ENCODE measurements at places on chromosomes 11 and 22. TPM values are rescaled to one million over a fixed set of nuclear protein-coding genes. Genes with fewer than 3 reads are reported as not detected.
A peak's percentile ranks its signal among the peaks of the same experiment; 100 is the strongest.

ZNF74 gene
- 61.7 TPM for total RNA-seq

DNA sequence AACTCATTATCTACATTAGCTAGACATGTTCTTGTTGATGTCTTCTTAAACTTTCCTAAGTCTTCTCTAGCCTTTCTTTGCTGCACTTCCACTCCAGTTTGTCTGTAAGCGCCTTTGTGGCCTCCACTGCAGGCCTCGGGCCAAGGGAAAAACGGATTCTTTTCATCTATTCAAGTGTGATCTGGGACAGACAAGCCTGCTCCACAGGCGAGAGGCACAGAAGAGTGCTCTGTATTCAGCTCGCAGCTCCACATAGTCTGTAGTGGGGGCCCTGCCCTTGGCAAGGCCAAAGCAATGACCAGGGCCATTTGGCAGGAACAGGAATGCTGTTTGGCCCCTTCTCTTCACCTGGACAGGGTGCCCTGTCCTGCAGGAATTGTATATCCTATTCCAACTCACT is 84.1 kb upstream of the BARX2 start:
- no peak overlapping the region for H3K27ac ChIP-seq
- H3K36me3 ChIP-seq = no peaks in the 10 kb centered on the region
- no peak for DNase-seq
- no peak overlapping the region for H3K4me3 ChIP-seq
- no peaks in the 10 kb centered on the region for H3K27me3 ChIP-seq

GRCh38 chr22:39287076-39287725 is 32.2 kb downstream of the RPL3 start:
- H3K27me3 ChIP-seq = no peaks in the 10 kb centered on the region
- H3K27ac ChIP-seq = no peak overlapping the region
- DNase-seq = no peak
- H3K36me3 ChIP-seq = no peaks in the 10 kb centered on the region

DNA sequence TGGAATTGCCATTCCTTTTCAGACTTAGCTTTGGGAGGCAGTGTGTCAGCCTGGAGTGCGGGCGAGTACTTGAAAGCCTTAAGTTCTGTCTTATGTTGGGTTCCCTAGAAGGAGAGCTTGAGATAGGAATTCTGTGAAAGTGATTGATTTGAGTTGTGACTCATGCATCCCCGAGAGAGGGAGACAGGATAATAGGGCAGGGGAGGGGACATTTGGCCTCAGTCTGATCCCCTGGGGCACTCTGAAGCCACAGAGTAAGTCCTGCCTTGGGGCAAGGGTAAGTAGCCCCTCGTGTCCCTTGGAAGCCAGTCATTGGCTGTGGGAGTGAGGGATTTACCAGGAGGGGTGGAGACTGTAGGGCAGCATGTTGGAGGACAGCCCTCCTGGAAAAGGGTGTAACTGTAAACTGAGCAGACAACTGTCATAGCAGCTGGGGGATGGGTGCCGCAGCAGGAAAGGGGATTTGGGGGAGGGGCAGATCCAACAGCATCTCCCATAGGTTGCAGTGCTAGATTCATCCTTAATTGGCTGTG is 44.0 kb downstream of the KIAA1671 start:
- H3K27ac ChIP-seq = peak overlapping the region; percentile 91
- DNase-seq = peak; percentile 61
- H3K4me1 ChIP-seq = peaks cover 41% of the 10 kb centered on the region
- no peaks in the 10 kb centered on the region for H3K27me3 ChIP-seq
- peak overlapping the region; percentile 32 for H3K4me3 ChIP-seq

CD6 gene
- 0.53 TPM for total RNA-seq

DNA sequence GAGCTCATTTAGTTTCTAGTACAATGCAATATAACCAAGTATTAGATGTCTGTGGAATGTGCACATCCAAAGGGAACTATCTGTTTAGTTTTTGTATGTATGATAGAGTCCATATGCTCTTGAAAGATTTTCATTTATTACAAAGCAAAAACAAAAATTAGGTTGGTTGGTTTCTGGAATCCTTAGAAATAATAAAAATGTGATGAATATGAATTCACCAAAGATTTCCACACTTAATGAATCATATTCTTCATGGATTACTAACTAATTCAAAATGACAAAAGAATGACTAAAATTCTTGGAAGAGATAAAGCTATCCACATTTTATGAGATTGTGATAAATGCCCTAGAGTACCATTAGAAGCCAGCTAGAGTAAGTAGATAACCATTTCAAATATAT is 261.1 kb downstream of the SBF2 start:
- no peak for DNase-seq
- peaks cover 11% of the 10 kb centered on the region for H3K4me1 ChIP-seq
- peaks cover 11% of the 10 kb centered on the region for H3K36me3 ChIP-seq

DNA sequence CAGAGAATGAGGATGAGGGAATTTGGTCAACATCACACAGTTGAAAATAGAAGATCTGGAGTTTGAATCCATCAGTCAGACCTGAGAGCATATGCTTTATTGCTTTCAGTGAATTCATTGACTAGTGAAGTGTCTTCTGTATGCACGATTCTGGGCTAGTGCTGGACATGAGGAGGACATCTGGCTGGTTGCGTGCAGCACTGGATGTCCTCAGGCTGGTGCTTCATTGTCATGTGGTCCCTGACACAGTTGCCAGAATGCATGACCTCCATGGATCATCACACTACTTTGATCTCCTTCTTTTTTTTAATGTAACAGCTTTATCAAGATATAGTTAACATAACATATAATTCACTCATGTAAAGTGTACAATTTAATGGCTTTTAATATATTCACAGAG is 44.5 kb upstream of the MMP7 start:
- H3K4me1 ChIP-seq = no peaks in the 10 kb centered on the region
- no peak for DNase-seq
- H3K4me3 ChIP-seq = no peak overlapping the region
- no peaks in the 10 kb centered on the region for H3K27me3 ChIP-seq
- H3K36me3 ChIP-seq = no peaks in the 10 kb centered on the region

GRCh38 chr22:45341498-45341897 is 31.8 kb downstream of the FAM118A start:
- H3K27me3 ChIP-seq = no peaks in the 10 kb centered on the region
- H3K36me3 ChIP-seq = peaks cover 7% of the 10 kb centered on the region
- no peak for DNase-seq
- no peak overlapping the region for H3K27ac ChIP-seq

DNA sequence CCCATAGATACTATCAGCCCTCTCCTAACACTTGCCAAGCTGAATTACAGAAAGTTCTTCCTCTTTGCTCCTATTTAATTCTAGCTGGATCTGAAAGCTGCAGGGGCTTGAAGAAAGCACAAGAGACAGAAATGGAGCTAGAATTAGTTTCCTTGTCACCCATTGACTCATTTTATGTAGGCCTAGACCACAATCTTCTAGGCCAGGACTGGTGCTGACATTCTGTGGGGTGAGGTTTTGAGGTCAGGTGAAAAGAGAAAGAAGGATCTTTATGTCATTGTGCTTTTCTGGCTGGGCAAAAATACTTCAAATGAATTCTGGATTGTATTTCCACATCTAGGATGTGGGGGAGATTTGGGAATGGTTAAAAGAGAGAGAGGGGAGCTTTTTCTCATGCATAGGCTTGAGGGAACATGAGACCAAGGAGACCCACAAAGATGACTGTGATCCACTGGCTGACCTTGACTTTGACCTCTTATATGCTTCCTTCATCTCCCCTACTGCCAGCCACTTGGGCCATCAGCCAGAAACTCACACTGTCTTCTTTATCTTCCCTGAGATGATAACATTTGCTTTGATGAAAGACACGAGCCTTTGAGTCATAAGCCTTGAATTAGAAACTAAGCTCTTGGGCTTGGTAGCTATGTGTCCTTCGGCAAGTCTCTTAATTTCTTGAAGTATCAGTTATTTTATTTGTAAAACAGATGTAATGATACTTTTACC is 274.9 kb upstream of the CADM1 start:
- H3K4me3 ChIP-seq = no peak overlapping the region
- H3K4me1 ChIP-seq = peaks cover 15% of the 10 kb centered on the region
- no peak for DNase-seq

DNA sequence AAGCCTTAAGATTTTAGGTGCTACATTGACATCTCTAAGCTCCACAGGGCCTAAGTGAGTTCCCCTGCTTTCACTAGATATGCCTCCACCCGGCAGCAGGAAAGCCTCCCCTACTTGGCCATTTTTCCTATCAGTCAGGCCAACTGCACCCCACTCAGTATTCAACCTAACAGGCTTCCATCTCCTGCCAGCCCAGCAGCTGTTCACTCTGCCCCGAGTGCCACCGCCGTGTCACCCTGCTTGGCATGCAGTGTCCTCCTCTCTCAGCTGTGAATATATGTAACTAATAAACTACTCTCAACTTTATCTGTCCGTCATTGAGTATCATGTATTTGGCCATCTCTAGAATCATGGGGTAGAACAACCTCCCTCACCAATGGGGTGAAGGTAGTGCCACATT is 9.0 kb upstream of the OR6M1 start:
- no peaks in the 10 kb centered on the region for H3K4me1 ChIP-seq
- H3K27ac ChIP-seq = no peak overlapping the region
- no peaks in the 10 kb centered on the region for H3K36me3 ChIP-seq
- H3K27me3 ChIP-seq = no peaks in the 10 kb centered on the region
- H3K4me3 ChIP-seq = no peak overlapping the region
- no peak for DNase-seq

USP2 gene
- total RNA-seq = 7.3 TPM

DNA sequence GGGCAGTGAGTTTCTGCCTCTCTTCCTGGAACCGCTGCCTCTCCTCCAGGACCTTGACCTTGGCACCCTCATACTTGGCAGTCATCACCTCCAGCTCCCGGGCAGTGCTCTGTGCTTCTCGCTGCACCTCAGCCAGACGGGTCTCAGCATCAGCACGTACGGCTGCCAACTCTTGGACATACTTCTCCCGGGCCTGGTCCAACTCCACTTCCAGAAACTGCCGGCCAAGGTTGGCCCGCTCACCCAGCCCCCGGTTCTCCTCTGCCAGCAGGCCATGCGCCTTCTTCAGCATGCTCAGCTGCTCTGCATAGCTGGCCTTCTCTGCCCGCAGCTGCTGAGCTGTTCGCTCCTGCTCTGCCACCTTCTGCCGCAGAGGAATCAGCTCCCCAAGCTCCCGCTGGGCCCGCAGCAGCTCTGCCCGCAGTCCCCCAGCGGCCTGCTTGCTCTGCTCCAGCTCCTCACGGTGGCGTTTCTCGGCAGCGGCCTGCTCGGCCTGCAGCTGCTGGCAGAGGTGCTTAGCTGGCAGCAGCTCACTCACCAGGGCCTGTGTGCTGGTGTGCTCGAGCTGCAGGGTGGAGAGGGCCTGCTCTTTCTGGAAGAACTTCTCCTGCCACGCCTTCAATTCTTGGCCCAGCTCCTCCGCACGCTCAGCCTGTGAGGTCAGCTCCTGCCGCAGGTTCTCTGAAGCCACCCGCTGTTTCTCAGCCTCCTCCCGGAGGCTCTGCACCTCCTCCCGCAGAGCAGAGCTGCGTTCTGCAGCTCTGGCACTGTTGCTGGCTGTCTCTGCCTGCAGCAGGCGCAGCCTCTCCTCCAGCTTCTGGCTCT is 14.4 kb downstream of the IL18BP start:
- H3K4me3 ChIP-seq = no peak overlapping the region
- H3K27ac ChIP-seq = no peak overlapping the region
- DNase-seq = no peak
- H3K36me3 ChIP-seq = peaks cover 61% of the 10 kb centered on the region
- no peaks in the 10 kb centered on the region for H3K4me1 ChIP-seq

LSP1 gene
- 0.77 TPM for total RNA-seq

HDHD5 gene
- 114 TPM for total RNA-seq

DNA sequence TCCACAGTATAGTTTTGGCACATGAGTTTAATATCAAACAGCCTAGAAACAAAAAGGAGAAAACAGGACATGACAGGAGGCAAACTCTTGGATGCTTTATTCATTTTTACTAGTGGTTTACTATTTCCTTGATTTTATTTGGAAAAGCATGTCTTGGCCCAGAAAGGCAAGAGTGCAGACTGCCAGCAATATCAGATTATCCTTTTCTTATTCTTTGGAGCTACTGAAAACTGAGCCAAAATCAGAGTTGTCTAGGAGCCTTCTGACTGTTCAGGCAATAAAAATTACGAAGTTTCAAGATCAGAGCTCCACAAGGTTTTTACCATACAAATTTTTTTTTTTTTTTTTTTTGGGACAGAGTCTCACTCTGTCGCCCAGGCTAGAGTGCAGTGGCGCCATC is 16.0 kb downstream of the CELF1 start:
- H3K36me3 ChIP-seq = peaks cover 3% of the 10 kb centered on the region
- H3K27ac ChIP-seq = no peak overlapping the region
- no peaks in the 10 kb centered on the region for H3K27me3 ChIP-seq
- DNase-seq = no peak

DNA sequence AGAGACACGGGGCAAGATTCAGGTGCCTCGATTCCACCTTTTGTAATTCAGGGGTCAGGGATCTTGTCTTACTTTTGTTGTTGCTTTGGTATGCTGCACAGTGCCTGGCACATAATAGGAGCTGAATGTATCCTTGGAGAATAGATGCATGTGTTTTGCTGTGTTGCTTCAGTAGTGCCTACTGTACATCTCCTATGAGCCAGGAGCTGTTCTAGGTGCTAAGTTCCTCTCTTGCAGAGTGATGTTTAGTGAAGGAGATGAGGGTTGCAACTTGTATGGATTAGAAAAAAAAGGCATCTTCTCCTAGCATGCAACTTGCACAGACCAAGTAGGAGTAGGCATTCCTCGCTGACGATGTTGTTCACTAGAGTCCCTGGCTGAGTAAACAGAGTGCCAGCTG is 555.4 kb downstream of the NTM start:
- H3K4me3 ChIP-seq = no peak overlapping the region
- no peaks in the 10 kb centered on the region for H3K27me3 ChIP-seq
- peaks cover 29% of the 10 kb centered on the region for H3K4me1 ChIP-seq
- no peaks in the 10 kb centered on the region for H3K36me3 ChIP-seq

KIAA1671 gene
- total RNA-seq = 24.0 TPM

ADM gene
- 40.8 TPM for total RNA-seq

DNA sequence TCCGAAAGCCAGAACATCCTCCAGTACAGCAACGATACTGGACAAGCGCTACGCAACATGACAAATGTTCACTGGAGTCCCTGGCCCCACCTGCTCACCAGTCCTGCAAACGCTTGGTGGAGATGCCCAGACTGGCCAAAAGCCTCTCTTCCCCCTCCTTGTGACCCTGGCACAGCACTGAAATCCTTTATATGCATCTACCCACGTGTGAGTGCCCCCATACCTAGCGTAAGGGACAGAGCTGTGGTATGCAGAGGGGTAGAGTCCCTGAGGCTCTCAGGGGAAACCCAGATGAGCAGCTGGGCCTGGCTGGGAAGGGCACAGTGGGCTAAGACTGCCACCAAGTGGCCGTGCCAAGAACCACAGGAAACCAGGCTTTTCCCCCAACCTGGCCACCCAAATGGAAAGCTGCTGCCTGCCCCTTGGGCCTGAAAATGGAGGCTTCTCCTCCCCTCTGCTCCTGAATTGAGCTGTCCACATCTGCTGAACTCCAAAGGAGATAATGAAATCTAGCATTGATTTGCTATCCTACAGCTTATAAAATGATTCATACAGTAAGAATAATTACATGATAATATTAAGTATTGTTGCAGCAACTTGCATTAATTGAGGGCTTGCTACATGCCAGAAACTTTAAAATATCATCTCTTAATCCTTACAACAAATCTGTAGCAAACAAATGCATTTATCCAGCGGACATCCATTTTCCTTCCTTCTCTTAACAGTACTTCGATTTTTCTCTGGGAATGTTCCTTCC is 24.8 kb upstream of the TTC12 start:
- DNase-seq = peak; percentile 81
- H3K4me3 ChIP-seq = no peak overlapping the region
- H3K36me3 ChIP-seq = no peaks in the 10 kb centered on the region
- peaks cover 5% of the 10 kb centered on the region for H3K4me1 ChIP-seq

Data from WTC11 (cell line).